ENCODE measurements at places on chromosomes 13 and 19.
A peak's percentile ranks its signal among the peaks of the same experiment; 100 is the strongest.

DNA sequence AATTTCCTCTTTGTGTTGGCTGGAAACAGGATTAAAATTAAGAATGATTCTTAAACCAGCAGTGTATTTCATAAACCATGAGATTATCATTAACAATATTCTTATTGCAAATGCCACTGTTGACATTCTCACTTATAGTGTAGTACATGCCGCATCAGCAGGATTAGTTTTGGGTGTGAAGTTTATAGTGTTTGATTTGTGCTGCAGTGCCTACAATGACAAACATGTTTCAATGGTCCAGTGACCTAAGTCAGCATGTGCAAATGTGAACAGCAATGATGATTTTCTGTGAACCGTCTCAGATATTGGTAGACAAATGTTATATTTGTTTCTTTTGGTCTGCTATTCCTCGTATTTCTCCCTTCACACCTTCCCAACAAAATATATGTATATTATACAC is 49.8 kb upstream of the TDRD3 start:
- no peak for DNase-seq

- DNase-seq: no peak
Measured at GRCh38 chr13:78595495-78596398, 7.6 kb downstream of the POU4F1 start.

DNA sequence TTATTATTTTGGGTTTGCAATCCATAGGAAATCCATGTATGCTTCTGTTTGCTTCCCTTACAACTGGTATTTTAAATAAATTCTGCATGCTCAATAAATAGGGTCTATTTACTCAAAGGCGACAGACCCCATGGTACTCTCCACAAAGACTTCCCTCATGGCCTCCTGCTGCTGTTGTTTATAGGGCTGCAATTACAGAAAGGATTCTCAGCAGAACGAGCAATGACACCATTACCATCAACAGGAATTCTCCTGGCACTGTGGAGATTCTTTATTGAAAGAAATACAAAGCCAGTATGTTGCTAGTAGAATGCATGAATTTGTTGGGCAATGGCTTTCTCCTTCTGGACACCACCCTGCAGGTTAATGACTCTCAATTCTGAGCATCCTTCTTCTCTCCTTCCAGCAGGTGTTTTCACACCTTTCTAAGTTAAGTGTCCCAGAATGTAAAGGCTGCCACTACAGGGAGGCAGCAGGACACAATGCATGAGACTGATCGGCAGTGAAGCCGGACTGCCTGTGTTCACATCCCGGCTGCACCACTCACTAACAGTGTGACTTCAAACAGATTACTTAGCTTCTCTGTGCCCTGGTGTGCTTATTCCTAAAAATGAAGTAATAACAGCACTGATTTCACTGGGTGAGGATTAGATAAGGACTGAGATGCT is 360.2 kb downstream of the DNAJC15 start:
- DNase-seq: no peak

- no peak for DNase-seq
Measured at GRCh38 chr19:57053401-57053800, 66.4 kb upstream of the USP29 start.

- no peak for DNase-seq
Measured at GRCh38 chr13:48858122-48858902, 117.4 kb upstream of the FNDC3A start.

GRCh38 chr19:7795555-7796161 is 32.6 kb downstream of the CLEC4M start:
- DNase-seq: no peak

DNA sequence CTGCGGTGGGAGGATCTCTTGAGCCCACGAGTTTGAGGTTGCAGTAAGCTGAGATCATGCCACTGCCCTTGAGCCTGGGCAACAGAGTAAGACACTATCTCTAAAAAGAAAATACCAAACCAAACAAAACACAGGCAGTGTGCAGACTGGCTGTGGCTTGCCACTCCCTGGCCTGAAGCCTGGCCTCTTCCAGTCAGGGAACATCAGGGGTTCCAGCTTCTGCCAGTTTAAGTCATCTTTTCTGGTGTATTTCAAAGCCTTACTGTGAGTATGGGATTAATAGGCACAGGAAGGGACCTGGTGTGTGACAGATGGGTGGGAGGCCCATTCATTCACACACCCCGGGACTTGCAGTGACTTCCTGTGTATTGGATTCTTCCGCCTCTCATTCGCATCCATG is 27.0 kb upstream of the F2RL3 start:
- DNase-seq: no peak

- no peak for DNase-seq
Measured at GRCh38 chr13:91922969-91923592, 524.7 kb downstream of the GPC5 start.

- no peak for DNase-seq
Measured at GRCh38 chr13:108560093-108560492, 69.3 kb upstream of the MYO16 start.

DNA sequence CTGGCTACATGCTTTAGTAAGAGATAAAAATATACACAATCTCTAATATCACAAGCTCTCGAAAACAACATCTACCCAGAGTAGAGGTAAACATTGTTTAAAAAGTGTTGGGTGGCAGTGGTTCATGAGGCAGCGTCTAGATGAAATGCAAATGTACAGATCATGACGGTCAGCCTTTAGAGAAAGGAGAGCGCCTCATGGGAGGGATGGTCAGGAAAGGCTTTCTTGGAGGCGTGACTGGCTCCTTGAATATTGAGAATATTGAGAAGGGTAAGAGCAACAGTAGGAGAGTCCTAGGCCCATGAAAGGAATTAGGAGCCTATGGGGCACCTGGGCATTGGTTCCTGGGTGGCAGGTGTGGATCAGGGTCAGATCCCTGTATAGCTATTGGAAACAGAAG is 10.6 kb downstream of the HNRNPUL1 start:
- DNase-seq: no peak

DNA sequence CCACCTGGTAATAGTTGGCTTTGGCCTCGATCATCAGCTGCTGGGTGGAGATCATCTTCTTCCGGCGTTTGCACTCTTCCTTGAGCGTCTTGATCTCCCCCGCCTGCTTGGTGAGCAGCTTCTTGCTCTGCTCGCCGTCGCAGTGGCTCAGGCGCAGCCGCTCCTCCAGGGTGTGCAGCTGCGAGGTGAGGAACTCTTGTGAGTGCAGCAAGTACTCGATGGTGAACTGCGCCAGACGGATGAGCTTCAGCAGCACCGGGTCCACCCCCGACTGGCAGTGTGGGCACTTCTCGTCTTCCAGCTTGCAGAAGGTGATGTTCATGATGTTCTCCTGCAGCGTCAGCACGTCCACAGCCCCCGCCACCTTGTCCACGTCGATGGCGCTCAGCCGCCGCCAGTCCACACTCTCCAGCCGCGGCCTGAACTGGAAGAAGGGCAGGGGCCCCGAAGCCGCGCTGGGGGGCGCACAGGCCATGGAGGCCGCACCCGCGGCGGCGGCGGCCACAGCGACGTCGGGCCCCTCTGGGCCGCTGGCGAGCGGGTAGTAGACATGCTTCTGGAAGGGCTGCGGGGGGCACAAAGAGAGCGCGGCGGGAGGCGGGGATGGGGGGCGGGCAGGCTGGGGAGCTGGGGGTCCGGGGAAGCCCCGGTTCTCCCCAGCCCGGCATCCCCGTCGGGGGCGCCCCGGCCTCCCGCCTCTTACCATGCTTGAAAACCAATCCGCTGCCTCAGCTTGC is 3.0 kb downstream of the DZIP1 start:
- DNase-seq: no peak

GRCh38 chr19:5451494-5451893 is 3.7 kb upstream of the ZNRF4 start:
- DNase-seq: no peak

- DNase-seq: no peak
Measured at GRCh38 chr13:71587817-71588216, 279.2 kb downstream of the DACH1 start.

DNA sequence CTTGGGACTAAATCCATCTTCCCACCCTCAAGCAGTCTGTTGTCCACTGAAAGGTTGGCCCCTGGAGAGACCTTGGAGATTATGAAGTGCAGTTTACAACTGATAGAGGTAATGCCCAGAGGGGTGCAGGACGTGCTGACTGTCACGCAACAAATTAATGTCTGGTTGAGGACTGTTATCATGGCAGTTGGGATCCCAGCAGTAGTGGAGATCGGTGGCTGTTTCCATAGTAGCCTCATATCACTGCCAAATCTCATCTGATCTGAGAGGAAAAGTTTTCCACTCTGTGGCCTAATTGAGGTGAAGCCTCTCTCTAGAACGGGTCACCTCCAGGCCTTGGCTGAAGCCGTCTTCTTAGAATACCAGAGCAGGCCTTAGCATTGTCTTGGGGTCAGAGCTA is 4.1 kb downstream of the TECR start:
- no peak for DNase-seq

DNA sequence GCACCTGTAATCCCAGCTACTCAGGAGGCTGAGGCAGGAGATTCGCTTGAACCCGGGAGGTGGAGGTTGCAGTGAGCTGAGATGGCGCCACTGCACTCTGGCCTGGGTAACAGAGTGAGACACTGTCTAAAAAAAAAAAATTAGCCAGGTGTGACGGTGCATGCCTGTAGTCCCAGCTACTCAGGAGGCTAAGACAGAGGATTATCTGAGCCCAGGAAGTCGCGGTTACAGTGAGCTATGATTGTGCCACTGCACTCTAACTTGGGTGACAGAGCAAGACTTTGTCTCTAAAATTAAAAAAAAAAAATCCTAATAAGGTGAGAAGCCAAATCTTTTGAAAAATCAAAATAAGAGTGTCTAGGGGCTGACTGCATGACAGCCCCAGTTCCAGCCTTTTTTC is 9.7 kb upstream of the CEBPA start:
- peak; percentile 30 for DNase-seq

All from mesenteric fat pad (tissue), 1 donor.